ENCODE measurements at places on chromosomes 5 and 9. TPM values are rescaled to one million over a fixed set of nuclear protein-coding genes. Genes with fewer than 3 reads are reported as not detected.

Gene SHC3
- polyA plus RNA-seq, result not detected

DNA sequence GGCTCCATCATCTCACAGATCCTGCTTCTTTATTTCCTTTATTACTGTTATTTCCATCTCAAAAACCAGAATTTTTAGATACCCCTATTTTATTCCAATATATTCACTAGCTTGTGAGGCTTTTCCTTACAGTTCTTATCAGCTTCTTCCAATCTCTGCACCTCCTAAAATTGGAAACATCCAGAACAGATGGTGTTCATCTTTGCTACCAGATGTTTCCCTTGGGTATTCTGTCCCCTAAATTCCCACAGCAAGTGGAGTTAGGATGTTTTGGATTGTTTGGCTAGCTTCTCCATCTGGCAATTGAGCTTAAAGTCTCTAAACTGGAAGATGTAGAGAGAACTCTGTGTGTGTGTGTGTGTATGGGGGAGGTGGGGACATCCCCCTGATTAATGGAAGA lies 580.4 kb downstream of the DTWD2 start:
- DNase-seq, result no peak

DNA sequence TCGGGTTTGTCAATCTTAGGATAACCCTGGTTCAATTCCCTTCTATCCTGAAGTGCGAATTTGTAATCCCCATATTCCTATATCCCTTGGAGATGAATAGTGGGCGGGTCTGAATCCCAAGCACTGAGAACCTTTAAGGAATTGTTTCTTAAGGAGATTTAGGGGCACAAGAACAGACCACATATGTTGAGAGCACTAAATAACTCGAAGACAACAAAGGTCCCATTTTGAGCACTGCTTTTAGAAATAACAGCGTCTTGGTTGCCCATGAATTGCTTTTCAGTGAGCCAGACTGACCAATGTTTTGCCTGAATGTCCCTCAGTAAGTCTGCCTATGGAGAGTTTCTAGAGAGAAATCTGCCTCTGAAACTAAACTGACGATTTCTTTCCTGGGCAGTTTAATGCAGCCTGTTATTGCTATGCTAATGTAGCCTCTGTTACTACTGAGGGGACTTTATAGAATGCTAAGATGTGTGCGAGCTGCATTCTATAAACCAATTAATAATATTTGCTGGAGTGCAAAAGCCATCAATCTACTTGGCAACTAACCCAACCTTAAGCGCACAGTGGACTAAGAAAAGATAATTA lies 445.0 kb upstream of the DMAC1 start:
- no peak for DNase-seq

Gene PDCD1LG2
- 7.8 TPM for polyA plus RNA-seq

GRCh38 chr9:129282731-129283211 lies 104.7 kb upstream of the IER5L start:
- DNase-seq, result no peak

- peak; percentile 74 for DNase-seq
Measured at GRCh38 chr9:136725612-136726011, 13.2 kb downstream of the DIPK1B start.

Gene PDE8B
- polyA plus RNA-seq, result not detected

- no peak for DNase-seq
Measured at GRCh38 chr9:88978034-88978433, 13.2 kb upstream of the S1PR3 start.

Gene PCDHB16
- polyA plus RNA-seq, result 0.17 TPM

DNA sequence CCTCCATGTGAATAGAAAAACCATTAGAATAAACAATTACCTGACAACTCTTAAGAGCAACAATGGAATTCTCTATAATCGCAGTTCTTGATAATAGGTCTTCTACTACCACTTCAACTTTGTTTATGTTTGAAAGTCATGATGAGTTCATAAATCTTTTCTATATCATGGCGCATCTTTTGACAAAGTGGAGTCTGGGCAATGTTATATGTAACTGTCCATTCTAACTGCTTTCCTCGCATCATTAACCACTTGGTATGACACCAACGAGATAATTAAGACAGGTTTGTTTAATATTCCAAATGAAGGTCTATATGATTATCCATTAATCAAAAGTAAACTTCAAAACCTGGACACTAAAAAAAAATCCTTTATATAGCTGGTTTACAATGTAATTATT lies 272.0 kb downstream of the DENND1A start:
- no peak for DNase-seq

- peak; percentile 57 for DNase-seq
Measured at GRCh38 chr5:146878476-146879172, at the start of gene PPP2R2B. TSS of gene PPP2R2B (minus strand) at chr5:146878757.

DNA sequence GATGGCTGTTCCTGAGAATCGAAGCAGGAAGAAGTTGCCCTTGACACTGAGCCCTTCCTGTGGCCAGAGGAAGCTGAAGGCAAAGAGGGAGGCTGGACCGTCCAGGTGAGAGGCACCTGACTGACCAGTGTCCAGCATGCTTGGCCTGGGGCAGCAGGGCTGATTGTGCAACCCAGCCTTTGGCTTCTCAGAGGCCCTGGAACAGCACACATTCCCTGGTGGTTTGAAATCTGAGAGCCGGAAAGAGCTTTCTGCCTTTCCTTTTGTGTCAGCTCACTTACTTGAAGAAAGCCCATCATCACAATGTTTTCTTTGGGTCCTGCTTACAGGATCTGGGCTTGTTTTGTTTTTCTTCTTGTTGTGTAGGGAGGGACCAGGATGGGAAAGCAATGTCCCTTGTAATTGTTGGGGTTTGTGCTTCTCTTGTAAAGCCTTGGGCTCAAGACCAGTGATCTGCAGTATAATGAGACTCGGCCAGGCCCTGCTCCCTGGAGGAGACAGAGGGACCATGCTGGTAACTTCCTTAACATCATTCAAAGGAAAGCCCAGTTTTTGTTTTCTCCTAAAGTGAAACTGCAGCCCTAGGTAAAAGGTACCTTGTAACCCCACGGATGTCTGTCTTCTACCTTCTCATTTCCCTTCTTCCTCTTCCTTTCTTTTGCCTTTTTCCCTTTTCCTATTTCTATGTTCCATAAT lies 213.7 kb downstream of the NXNL2 start:
- DNase-seq, result no peak

Gene MTMR12
- polyA plus RNA-seq, result 13.3 TPM
